ENCODE measurements at places on chromosomes 1 and 21.

DNA sequence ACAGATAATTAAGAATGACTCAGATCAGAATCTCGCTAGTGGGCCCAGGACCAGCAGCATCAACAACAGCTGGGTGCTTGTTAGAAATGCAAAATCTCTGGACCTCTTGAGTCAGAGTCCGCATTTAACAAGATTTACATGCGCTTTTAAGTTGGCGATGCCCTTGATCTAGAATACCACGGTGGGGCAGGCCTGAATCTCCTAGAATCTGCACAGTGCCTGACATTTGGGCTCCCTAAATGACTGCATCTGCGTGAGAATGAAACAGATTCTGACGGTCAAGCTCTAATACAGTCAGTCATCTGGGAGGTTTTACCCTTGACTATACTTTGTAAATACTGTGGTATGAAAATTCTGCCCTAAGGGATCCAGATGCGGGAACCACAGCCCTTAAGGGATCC is 17.2 kb upstream of the RAB29 start:
- no peak for DNase-seq

GRCh38 chr1:156100205-156100995 is 14.1 kb upstream of the LMNA start:
- DNase-seq, result no peak

- DNase-seq, result no peak
Observed at GRCh38 chr1:236615399-236616148, 11.3 kb upstream of the HEATR1 start.

DNA sequence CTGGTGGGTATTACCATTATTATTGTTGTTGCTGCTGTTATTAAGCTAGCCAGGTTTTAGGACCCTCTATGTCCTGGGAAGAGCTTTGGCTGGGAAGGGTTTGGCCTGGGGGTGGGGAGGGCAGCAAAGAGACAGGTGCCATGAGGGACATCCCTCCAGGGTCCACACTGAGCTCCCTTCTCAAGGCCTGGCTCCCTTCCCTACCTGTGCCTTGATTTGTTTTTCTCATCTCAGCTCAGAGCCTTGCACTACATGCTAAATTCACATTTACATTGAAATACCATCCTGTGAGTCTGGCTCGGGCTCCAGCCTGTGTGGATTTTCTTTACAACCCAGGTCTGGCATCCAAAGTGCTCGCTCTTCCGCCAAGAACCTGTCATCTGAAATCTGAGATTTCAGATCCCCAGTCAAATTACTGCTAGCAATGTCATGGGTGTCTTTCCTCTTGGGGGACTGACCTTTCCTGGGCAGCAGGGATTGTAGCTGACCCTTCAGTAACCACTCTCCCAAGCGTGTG is 536.3 kb downstream of the PTPRU start:
- no peak for DNase-seq

- no peak for DNase-seq
Observed at GRCh38 chr1:43776043-43776761, 68.9 kb downstream of the ST3GAL3 start.

DNA sequence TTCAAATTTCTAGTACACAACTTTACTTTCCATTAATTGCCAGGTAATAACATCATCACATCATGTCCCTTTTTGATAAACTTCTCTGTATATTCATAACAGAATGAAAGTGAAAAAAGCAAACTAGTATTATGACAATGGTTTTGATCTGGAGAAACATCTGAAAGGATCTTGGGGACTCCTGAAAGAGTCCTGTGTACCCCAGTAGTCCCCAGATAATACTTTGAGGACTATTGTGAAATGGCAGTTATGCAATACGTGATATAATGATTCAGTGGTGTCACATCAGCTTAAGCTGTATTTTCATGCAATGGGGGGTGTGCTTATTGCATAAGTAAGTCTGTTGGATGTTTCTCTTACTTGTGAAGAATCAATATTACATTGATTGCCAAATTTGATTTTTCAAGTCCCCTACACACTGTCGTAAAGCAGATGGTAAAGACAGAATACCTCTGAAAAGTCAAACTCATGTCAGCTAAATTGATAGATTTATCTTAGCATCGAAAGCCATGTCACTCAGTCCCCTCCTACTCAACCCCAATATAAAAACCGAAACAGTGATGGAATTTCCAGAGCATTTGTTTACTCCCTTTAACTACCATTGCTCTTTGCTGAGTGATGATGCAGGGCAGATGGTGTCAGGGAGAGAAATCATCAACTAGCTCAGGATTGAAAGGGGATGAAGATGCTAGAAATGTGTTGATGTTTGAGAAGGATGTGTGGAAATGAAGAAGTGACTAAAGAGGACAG is 146.7 kb upstream of the C1orf105 start:
- no peak for DNase-seq

- no peak for DNase-seq
Observed at GRCh38 chr1:16122916-16123315, 33.0 kb downstream of the EPHA2 start.

DNA sequence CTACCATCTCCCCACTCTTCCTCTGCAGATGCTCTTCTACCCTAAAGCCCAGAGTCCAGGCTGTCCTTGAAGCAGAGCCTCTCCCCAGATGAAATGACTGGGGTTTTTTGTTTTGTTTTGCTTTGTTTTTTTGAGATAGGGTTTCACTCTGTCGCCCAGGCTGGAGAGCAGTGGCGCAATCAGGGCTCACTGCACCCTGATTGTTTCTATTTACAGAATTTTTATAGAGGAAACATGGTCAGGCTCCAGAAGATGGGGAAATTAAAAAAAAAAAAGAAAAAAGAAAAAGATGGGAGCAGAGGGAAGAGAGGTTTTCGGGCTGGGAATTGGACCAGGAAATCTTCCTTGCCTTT is 43.7 kb upstream of the ZNF281 start:
- no peak for DNase-seq

DNA sequence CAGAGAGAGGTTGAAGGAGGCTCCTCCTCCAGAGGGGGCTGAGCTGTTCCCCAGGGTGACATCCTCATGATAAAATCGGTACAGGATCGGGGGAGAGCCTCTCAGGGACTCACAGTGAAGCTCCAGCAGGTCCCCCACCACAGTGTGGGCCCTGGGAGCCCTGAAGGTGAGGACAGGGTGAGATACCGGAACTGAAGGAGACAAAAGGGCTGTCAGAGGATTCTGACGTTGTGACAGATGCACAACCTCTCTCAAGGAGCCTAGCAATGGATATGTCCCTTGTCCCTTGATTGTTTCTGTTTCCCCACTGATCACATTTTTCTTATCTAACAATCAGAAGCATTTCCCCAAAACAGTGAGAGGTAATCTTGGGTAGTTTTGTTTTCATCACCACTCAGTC is 5.2 kb downstream of the FCRL3 start:
- DNase-seq, result no peak

DNA sequence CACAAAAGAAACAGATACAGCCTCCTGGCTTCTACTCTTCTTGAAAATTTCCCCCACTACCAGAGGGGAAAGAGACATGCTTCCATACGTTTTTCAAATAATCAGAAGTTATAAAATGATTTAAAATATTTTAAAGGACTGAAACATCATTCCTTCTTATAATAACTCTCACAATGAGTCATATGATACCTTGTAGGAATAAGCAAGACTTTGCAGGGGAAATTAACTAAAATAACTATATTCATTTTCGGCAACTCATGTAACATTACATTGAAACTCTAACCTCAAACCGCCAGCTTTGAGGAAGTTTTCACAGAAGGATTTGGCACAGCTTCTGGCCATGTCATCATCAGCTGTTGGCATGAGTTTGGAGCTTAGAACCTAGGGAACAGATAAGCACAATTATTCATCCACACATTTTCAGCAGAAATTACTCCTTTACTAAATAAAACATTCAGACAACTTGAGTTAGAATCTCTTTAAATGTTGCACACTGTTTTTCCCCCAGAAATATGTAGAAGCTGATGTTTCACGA is 85.9 kb downstream of the USP24 start:
- no peak for DNase-seq

- no peak for DNase-seq
Observed at GRCh38 chr1:154133256-154133655, 21.6 kb downstream of the NUP210L start.

GRCh38 chr1:119859647-119860046 is 36.7 kb downstream of the ADAM30 start:
- DNase-seq, result no peak

DNA sequence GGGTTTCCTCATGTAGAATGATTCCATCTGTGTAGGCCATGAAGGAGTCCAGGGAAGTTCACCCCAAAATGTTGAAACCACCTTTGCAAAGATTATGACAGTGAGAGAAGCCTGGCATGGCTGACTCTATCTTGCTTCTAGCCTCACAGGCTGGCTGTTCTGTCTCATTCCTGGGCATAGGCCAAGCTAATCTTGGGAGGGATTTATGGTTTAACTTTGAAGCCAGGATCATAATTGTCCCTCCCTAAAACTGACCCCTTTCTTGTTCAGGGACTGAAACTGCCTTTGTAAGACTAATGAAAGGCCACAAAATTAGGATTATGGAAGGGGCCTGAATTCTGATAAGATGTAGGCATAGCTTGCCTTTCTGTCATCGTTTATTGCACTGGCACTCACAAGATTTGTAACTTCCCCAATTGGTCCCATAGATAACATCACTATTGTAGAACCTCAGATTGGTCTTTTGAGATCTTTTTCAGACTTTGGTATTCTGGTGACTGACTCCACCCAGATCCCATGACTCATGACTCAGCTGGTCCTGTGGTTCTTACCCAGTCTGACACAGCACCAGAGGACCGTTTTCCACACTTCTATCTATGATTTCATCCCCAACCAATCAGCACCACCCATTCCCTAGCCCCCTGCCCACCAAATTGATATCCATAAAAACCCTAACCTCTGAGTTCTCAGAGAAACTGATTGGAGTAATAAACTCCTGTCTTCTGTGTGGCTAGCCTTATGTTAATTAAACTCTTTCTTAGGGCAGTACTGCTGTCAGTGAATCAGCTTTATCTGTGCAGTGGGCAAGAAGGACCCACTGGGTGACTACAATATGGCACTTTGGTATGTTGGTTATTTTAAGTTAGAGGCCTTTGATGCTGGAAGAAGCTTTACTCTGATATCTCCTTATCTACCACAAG is 13.6 kb upstream of the LAMTOR5 start:
- no peak for DNase-seq

DNA sequence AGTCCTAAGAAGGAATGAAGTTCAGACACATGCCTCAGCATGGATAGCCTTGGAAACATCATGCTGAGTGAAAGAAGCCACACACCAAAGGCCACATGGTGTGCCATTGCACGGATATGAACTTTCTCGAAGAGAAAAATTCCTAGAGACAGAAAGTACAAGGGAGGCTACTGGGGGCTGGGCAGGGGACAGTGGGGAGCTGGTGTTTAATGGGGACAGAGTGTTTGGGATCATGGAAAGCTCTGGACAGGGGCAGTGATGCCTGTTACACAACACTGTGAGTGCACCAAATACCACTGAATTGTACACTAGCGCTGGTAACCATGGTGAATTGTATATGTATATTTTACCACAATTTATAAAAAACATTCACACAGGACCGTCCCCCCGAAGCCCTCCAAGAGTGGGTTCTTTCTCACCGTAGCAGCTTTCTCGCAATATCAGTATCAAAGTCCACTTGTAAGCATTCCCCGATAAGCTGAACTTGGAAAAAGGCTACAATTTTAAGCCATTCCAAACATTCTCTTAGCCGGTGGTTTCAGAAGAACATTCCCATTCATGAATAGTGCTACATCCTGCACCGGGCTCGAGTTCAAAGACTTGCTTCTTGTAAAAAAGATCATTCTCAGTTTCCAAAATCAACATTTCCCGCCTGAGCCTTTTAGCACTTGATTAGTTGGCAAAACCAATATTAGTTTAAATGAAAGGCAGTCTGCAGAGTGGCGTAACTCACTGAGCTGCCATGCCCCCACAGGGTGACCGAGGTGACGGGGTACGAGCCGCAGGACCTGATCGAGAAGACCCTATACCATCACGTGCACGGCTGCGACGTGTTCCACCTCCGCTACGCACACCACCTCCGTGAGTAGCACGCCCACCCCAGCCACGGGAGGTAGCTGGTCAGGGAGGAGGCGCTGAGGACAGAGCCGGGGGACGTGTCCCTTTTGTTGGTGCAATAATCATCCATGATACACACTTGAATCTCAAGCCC is 31.7 kb downstream of the SIM2 start:
- no peak for DNase-seq

GRCh38 chr21:22244516-22244915 is 1246.3 kb downstream of the NCAM2 start:
- no peak for DNase-seq

DNA sequence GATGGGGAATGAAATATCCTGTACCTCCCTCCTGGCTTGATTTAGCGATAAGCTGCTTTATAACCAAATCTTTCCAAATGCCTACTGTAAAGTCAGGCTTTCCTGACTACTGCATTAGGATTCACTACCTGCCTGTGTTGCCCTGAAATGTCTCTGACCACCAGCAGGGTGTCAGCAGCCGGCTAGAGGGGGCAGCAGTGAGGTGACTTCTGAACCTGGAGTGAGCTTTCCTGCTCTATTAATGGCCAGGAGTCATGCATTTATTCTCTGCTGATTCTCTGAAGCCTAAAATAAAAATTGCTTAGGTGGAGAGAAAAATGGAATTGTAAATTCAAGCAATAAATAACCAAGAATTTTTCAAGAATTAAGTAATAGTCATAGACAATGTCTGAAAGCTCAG is 2.5 kb downstream of the BACE2 start:
- no peak for DNase-seq

- no peak for DNase-seq
Observed at GRCh38 chr1:13730291-13730690, 30.3 kb downstream of the PRDM2 start.

- DNase-seq, result no peak
Observed at GRCh38 chr1:81226603-81226928, 574.2 kb upstream of the ADGRL2 start.

DNA sequence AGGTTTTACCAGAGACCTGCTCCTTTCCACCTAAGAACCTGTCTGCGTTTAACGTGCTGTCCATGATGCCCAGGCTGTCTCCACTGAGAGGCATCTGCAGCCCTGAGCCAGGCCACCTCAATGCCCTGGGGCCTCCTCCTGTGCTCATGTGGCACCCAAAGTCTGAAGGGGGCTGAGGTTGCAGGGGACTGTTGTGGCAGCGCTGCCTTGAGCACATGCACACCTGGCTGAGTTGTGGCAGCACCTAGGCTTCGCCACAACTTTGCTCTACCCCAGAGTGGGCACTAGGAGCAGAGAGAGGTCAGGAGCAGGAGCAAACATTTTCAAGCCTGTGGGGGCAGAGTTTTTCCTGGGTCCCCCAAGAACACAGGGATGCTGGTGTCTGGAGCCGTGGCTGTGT is 1527.1 kb downstream of the PLA2G4A start:
- DNase-seq, result no peak

GRCh38 chr1:91555821-91556531 is 55.3 kb downstream of the CDC7 start:
- DNase-seq, result no peak

DNA sequence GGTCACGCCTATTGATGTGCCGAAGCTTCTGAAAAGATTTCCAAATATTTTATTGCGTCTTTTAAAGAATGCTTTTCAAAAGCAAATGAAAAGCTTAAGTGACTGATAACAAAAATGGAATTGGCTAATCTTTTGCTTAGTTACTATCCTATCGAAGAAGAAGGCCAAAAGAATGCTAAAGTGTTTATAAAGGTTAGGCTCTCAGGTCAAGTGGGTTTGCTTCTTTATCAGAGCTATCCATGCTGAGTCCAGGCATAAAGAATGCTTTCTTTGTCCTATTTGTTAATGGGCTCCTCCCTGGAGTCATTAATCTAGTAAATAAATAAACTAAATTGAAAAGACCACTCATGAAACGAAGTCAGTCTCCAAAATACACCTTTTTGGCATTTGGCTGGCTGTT is 133.4 kb upstream of the LYPLAL1 start:
- DNase-seq, result no peak
